Activated naive CD8-positive, alpha-beta T cell treated with anti-CD3 and anti-CD28 coated beads for 36 hours (primary cell): ENCODE measurements at places on chromosomes 1 and 21. TPM values are rescaled to one million over a fixed set of nuclear protein-coding genes. Genes with fewer than 3 reads are reported as not detected.

The NBPF19 gene
- 12.4 TPM for total RNA-seq

DNA sequence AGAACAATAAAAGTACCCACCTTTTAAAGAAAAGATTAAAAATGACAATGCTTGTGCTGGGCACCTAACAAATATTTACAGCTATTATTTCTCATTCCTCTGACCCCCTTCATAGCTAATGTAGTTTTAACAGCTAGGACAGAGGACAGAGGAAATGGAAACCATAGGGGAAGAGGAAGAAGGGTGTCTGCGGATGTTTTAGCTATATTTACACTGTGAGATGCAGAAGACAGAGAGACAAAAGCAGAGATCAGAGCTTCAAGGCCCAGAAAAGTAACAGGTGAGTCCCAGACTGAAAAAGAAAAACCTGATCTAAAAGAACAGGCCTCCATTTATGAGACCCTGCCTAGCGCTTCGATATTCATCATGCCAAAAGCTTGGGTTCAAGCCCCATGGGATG is 72.0 kb downstream of the ZNF281 start:
- peaks cover 27% of the 10 kb centered on the region for H3K4me1 ChIP-seq
- H3K27ac ChIP-seq: peak overlapping the region; percentile 75
- H3K4me3 ChIP-seq: peak overlapping the region; percentile 30
- no peaks in the 10 kb centered on the region for H3K36me3 ChIP-seq

The STUM gene
- not detected for total RNA-seq

The PRAMEF7 gene
- total RNA-seq: not detected

The SPRR3 gene
- not detected for total RNA-seq

The SNAPIN gene
- 32.9 TPM for total RNA-seq

DNA sequence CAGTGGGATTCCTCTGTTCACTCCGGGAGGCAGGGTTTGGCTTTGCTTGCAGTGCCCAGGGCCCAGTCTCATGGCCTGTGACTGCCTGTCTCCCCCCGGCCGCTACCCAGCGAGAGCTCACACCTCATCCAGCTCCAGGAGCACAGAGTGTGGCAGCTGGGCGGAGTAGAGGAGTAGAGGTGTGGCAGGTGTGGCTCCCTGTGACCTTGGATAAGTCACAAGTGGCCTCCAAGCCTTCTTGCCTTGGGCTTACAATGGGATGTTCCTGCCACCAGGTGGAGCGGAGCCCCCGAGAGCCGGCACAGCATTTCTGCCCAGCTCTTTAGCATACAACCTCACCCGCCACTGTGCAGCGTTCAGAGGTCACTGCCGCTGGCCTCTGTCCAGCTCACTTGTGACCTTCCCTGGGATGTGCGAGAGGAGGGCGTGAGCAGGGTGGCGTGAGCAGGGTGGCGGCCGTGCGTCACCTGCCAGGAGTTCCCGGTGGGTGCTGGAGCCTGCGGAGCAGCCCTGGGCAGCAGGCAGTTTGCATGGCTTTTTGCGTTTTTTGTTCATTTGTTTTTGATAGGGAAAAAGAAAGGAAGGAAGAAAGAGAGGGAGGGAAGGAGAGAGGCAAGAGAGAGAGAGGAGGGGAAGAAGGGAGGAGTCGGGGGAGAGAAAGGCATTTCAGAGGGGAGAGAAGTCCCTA is 42.4 kb downstream of the CRYAA start:
- DNase-seq: no peak
- H3K4me3 ChIP-seq: no peak overlapping the region
- peaks cover 17% of the 10 kb centered on the region for H3K27me3 ChIP-seq
- H3K36me3 ChIP-seq: no peaks in the 10 kb centered on the region
- no peak overlapping the region for H3K27ac ChIP-seq

DNA sequence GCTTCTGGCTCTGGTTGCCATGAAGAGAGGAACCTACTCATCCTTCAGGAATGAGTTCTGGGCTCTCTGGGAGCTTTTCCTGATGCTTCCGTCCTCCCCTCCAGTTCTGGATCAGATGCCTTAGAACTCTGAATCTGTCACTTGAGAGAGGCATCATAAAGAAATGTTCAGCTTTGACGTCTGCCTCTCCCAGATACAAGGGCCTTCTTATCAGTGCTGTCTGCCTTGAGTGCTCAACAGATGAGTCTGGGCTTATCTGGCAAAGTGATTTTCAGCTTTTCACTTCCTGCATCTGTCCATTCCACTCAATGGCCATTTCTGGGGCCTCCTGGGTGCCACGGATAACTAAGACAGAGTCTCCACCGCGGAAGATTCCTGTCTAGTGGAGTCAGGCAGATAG is 12.3 kb upstream of the OTUD3 start:
- no peaks in the 10 kb centered on the region for H3K36me3 ChIP-seq
- H3K4me3 ChIP-seq: no peak overlapping the region
- no peak overlapping the region for H3K27ac ChIP-seq
- DNase-seq: no peak
- H3K4me1 ChIP-seq: no peaks in the 10 kb centered on the region

- H3K27me3 ChIP-seq: no peaks in the 10 kb centered on the region
- peaks cover 62% of the 10 kb centered on the region for H3K4me1 ChIP-seq
- H3K27ac ChIP-seq: peak overlapping the region; percentile 99
- peak; percentile 59 for DNase-seq
- peak overlapping the region; percentile 80 for H3K4me3 ChIP-seq
- H3K36me3 ChIP-seq: peaks cover 18% of the 10 kb centered on the region
Observed at GRCh38 chr1:235873045-235873444, 6.3 kb upstream of the LYST start.

The GPA33 gene
- not detected for total RNA-seq

The MPL gene
- total RNA-seq: not detected

DNA sequence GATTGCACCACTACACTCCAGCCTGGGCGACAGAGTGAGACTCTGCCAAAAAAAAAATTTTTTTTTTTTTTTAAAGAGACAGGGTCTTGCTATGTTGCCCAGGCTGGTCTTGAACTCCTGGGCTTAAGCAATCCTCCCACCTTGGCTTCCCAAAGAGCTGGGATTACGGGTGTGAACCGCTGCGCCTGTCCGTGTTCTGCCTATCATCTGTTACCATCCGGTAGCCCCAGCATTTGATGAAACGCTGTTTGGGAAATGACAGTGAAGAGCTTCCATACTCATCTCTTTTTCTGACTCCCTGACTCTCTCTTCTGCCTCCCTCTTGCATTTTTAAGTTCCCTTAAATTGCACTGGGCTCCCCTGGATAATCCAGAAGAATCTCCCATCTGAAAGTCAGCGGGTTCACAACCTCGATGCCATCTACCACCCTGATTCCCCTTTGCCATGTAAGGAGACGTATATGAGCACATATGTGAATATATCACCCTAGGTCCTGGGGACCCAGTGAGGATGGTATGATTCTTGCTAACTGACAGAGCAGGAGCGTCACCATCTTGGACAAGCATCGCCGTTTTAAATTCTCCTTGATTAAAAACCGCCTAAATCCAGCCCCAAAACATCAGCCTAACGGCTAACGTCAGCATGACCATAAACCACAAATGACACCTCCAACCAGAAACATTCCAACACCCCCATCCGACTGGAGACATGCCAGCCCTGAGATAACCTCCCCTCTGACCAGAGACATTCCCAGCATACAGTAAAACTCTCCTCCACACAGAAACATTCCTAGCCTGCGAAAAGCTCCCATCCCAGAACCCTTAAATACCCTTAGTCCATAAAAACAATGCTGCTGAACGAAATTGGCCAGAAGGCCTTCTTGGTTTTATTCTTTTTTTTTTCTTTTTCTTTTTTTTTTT is 12.4 kb downstream of the TNFRSF8 start:
- peaks cover 9% of the 10 kb centered on the region for H3K4me1 ChIP-seq
- H3K27me3 ChIP-seq: peaks cover 11% of the 10 kb centered on the region
- no peak overlapping the region for H3K4me3 ChIP-seq
- peaks cover 2% of the 10 kb centered on the region for H3K36me3 ChIP-seq
- H3K27ac ChIP-seq: no peak overlapping the region

The SRGAP2B gene
- 15.6 TPM for total RNA-seq

GRCh38 chr1:92556350-92556749 is 69.6 kb upstream of the GFI1 start:
- H3K4me1 ChIP-seq: peaks cover 40% of the 10 kb centered on the region
- peaks cover 50% of the 10 kb centered on the region for H3K36me3 ChIP-seq

The RAB7B gene
- total RNA-seq: not detected

The KRTAP21-2 gene
- total RNA-seq: not detected

DNA sequence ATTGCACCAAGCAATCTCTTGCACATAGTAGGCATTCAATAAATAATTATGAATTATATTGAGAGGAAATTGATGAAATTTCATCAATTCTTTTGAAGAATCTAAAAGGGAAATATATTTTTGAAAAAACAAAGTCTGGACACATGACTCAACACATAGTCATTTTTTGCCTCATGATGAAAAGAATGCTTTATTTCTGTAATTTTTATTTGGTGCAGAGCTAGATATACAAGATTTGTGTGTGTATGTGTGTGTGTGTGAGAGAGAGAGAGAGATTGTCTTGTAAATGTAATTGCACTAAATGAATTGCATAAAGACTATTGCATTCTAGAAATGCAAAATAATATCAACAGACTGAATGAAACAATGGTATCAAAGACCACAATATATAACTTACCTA is 206.2 kb upstream of the C1orf87 start:
- H3K4me3 ChIP-seq: no peak overlapping the region
- H3K27me3 ChIP-seq: no peaks in the 10 kb centered on the region
- peaks cover 13% of the 10 kb centered on the region for H3K4me1 ChIP-seq
